Transverse colon (tissue), 4 donors: ENCODE measurements at places on chromosomes 13 and 19. TPM values are rescaled to one million over a fixed set of nuclear protein-coding genes. Genes with fewer than 3 reads are reported as not detected.
A peak's percentile ranks its signal among the peaks of the same experiment; 100 is the strongest.

DNA sequence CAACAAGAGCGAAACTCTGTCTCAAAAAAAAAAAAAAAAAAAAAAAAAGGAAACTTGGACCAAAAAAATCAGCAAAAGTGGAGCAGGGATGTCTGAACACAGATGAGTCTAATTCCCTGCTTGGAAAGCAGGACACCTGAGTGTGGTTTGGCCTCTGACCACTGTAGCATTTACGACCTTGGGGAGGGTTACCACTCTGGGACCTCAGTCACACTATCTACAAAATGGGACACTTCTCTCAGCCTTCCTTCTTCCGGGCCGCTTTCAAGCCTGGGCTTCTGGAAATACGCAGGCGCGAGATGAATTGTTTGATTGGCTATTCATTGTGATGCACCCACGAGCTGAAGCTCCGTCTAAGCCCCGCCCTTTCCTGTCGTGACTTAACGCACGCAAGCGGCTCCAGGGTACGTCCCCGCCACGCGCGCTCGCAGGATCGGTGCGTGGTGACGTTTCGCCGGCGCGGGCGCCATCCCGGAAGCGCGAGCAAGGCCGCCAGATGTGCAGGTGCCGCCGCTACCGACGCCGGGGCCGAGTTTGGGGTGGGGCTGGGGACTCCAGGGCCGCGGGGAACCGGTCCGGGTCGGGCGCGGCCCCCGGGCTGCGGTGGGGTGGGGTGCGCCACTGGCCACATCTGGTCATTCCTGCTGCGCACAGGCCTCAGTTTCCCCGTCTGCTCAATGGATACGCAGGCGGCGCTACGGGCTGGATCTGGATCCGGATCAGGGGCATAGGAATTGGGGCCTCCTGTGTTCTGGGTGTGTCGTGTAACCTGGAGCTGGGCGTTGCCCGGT lies at the start of gene KXD1:
TSS of gene KXD1 (plus strand) at position 460 of the 791 bp plus-strand sequence. CDS start 4,187 bp downstream, outside the sequence.
- no peaks in the 10 kb centered on the region for H3K36me3 ChIP-seq
- H3K27ac ChIP-seq = peak within 1 kb of the TSS; percentile 92
- H3K4me3 ChIP-seq = peak within 1 kb of the TSS; percentile 90

- H3K4me3 ChIP-seq = no peak overlapping the region
- no peak for DNase-seq
- H3K27me3 ChIP-seq = no peaks in the 10 kb centered on the region
- H3K36me3 ChIP-seq = peaks cover 2% of the 10 kb centered on the region
- peaks cover 38% of the 10 kb centered on the region for H3K4me1 ChIP-seq
Measured at GRCh38 chr19:49864890-49865289, 2.5 kb downstream of the PNKP start.

GRCh38 chr13:28324181-28324789 lies 170.6 kb downstream of the FLT1 start:
- no peak overlapping the region for H3K27ac ChIP-seq
- H3K27me3 ChIP-seq = no peaks in the 10 kb centered on the region
- DNase-seq = peak; percentile 55

- H3K27me3 ChIP-seq = no peaks in the 10 kb centered on the region
- DNase-seq = no peak
- H3K27ac ChIP-seq = no peak overlapping the region
- H3K4me3 ChIP-seq = no peak overlapping the region
- peaks cover 4% of the 10 kb centered on the region for H3K36me3 ChIP-seq
Measured at GRCh38 chr19:10981252-10981895, 20.5 kb downstream of the SMARCA4 start.

DNA sequence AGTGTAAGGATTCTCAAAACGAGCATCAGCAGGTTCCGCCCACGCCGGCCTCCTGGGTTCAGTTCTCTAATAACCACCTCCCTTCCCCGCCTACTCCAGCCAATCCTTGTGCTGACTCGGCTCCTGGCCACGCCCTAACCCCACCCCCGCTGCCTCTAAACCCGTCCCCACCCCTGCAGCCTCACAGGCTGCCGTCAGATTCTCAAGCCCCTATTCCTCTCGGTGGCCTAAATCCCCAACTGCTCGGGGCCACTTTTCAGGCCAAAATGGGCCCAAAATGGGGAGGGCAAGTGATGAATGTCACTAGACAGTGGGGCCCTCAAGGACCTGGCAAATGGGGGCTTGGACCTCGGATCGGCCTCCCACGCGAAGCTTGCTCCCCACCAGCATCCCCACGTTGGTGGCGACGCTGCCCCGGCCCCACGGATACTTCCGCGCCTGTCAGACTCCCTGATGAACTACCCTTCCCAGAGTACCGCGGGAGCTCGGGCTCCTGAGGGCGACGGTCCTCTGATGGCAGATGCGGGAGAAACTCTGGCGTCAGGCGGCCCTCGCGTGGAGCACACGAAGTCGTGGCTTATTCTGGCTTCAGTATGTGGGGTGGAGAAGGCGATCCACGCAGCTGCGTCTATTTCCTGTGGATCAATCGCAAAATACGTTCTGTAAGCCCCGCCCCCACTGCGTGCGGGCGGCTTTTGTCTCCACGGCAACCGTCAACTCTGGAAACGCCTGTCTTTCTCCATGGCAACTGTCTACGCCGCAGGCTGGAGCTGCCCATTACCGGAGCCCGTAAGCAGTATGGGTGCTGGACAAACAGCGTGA lies 24.8 kb downstream of the ZNF473 start:
- H3K36me3 ChIP-seq = peaks cover 10% of the 10 kb centered on the region
- H3K27ac ChIP-seq = peak overlapping the region; percentile 65

DNA sequence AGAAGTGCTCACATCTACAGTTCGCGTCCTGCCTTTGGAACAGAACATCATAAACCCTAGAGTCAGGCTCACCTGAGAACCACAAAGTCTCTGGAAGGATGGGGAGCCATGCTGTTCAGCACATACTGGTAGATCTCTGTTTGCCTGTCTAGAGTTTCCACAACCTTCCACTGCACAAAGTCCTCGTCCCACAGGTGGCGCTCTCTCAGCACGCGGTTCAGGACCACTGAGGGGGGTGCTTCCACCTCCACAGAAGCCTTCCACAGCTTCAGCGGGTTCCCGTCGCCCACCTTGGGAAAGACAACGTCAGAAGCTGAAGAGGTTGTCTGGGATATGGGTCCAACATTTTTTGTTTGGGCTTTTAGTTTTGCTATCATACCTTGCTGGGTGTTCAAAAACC lies 93.6 kb downstream of the KL start:
- H3K36me3 ChIP-seq = no peaks in the 10 kb centered on the region
- H3K27me3 ChIP-seq = no peaks in the 10 kb centered on the region
- H3K4me1 ChIP-seq = peaks cover 47% of the 10 kb centered on the region
- no peak for DNase-seq
- H3K4me3 ChIP-seq = no peak overlapping the region
- peak overlapping the region; percentile 72 for H3K27ac ChIP-seq

DNA sequence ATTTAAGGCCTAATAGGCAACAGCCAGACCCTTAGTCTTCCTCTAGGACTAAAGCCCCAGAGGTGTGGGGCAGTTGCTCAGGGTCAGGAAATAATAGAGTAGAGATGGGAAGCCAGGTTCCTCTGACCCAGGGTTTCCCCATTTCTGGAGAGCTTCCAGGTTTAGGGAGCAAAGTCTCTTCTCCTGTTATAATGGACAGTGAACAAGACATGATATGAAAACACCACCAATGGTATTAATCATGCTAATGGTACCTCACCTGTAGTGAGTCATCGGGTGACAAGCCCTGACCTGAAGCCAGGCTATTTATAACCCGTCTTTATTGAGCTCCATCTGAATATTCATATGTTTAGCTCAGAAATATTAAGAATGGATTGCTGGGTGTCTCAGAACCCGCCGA lies 24.6 kb downstream of the BICRA start:
- DNase-seq = no peak
- no peaks in the 10 kb centered on the region for H3K36me3 ChIP-seq
- H3K4me3 ChIP-seq = no peak overlapping the region
- no peaks in the 10 kb centered on the region for H3K27me3 ChIP-seq

- H3K4me1 ChIP-seq = no peaks in the 10 kb centered on the region
- H3K36me3 ChIP-seq = no peaks in the 10 kb centered on the region
- H3K4me3 ChIP-seq = no peak overlapping the region
- H3K27me3 ChIP-seq = no peaks in the 10 kb centered on the region
Measured at GRCh38 chr13:49545661-49546060, 39.7 kb downstream of the RCBTB1 start.

The CNN2 gene
- total RNA-seq = 40.8 TPM
